HT-29 (cell line): ENCODE measurements at places on chromosomes 5 and 9.

DNA sequence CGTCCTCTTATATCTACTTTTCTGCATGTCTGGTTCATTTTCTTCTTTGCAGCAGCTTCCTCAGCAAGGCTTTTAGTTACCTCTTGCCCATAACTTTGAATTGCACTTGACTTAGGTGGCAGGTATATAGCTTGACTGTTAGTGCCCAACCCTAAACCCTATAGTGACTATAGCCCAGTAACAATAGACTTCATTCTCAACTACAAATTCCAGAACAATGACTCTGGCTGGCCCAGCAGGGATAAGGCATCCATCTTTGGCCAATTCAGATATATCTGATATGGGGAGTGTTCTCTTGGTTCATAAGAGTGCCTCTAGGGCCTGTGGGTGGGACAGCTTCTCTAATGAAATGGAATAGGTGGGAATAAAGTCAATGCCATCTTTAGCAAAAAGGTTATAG lies 246.2 kb downstream of the DMRT2 start:
- DNase-seq: no peak

DNA sequence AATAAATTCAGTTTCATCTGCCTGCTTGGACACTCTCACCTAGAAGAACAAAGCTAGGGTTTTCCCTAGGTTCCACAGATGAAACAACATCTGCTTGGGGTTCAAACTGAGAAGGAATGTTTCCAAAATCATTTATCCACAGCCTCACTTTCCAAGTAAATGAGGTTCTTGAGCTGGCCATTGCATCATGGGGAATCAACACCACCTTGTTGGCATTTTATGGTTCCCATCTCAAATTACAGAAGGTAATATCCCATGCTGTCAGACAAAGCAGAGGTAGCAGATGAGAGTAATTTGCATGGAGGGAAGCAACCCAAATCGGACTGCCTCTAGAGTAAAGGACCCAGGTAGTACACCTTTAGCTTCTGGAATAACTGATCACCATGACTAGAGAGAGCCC lies 10.5 kb upstream of the NR4A3 start:
- no peak for DNase-seq

DNA sequence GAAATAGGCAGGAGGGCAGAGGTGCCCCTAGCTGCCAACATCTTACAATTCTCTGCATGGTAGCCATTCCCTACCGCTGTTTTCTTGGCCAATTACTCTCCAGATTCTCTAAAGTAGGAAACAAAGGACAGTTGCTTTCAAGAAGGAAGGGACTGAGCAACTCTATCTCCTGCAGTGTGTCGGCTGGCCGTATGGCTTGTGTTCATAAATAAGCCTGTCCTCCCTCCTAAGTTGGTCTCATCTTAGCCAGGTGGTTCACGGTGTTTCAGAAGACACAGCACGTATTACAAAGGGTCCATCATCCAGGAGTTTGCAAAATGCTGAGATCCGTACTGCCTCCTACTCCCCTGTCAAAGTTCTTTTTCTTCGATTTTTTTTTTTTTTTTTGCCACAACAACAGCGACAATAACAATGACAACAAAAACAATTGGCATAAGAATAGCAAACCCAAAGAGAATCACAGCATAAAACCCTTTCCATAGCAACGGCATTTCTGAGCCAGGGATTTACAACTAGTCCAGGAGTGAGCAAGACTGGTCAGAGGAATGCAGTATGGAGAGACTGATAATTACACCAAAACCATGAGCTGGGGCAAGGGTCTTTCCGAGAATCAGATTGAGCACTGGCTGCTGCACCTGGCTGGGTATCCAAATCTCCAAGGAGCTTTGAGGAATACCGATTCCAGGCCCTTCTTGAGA lies 212.8 kb downstream of the SLIT3 start:
- DNase-seq: no peak

GRCh38 chr9:130239741-130240241 lies 25.8 kb upstream of the HMCN2 start:
- no peak for DNase-seq

DNA sequence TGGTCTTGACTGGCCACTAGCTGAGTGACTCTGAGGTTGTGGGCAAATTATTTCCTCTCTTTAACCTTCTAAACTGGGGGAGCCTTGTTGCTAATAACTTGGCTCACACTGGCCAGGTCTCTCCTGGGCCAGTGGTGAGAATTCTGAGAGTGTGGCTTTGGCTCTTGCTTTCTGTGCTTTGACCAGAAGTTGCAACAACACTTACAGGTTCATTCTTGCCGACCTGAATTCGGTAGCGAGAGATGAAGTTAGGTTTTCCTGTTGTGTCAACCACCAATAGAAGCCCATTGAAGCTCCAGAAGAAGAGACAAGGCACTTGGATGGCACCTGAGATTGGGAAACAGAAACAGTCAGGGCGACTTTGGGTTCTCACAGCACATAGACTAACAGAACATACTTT lies 19.8 kb downstream of the FAXDC2 start:
- no peak for DNase-seq

- no peak for DNase-seq
These were observed 4.1 kb downstream of the F12 start for GRCh38 chr5:177405312-177405711.

DNA sequence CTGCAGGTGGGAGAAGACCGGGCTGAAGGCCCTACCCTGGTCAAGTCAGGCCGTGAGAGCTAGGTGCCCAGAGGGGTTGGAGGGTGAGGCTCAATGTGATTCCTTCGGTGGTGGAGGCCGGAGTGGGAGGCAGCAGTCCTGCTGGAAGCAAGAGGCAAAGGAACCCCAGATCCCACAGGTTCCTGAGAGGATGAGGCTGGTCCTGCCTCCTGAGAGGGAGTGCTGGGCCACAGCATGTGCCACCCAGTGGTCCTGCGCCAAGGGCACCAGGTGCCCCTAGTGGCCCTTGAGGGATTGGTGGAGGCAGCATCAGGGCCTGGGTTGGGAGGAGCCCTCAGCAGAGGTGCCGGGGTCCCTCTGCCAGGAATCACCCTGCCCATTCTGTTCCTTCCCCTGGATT lies 59.1 kb downstream of the BARX1 start:
- DNase-seq: no peak

DNA sequence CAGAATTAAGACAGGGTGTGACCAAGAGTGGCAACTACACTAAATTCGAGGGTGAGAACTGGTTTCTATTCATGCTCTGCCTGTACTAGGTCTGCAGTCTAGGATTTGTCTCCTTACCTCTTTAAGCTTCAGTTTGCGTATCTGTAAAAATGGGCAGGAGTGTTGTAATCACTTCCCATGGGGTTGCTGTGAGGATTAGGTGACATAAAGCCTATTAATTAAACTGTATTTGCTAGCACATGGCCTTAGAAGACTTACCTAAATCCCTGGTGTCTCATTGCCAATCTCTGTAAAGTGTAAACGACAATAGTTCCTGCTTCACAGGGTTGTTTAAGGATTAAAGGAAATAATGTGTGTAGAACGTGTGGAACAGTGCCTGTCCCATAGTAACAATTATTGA lies 193.6 kb downstream of the DRD1 start:
- DNase-seq: no peak

DNA sequence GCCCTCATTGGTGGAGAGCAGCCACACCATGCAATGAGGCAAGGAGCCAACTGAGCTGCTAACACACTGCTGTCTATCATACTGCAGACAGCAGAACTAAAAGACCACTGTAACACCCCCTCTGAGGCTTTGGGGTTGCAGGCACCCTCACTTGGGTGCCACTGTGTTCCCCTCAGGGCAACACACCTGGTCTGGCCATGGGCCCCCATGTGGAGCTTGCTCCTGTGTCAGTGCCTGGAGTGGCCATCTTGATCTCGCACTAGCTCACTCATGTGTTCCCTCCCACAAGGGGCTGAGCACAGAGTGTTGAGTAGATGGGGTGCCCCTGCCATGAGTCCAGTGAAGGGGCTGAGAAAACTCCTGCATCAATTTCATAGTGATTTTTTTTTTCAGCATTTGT lies 532.4 kb upstream of the FTMT start:
- no peak for DNase-seq
